ENCODE measurements at places on chromosomes 6 and 20.
A peak's percentile ranks its signal among the peaks of the same experiment; 100 is the strongest.

GRCh38 chr20:46900826-46901225 lies 6.2 kb downstream of the EYA2 start:
- no peak for DNase-seq

GRCh38 chr6:42532038-42532669 lies 31.7 kb upstream of the UBR2 start:
- peak; percentile 68 for DNase-seq

- DNase-seq: no peak
Observed at GRCh38 chr6:165268987-165269386, 40.4 kb downstream of the C6orf118 start.

DNA sequence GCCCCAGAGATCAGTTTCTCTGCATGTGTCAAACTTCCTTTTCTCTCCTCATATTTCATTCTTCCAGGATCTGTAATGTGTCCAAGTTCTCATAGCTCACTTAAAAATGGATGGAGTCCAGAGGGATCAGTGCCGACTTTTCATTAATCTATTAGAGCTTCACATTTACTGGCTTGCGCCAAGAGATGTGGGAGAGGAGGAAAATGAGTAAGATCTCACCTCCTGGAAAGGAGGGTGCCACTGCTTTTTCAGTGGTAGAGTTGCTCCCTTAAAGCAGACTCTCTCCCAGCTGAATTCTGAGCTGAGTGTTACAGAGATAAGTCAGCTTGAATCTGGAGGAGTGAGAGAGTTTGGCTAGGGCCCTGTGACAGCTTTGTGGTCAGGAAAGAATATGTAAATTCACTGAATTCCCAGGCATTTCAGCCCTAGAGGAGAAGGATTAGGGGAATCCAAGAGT lies 175.9 kb downstream of the SOX4 start:
- DNase-seq: no peak

GRCh38 chr20:60349418-60349817 lies 391.2 kb downstream of the CDH26 start:
- no peak for DNase-seq

- no peak for DNase-seq
Observed at GRCh38 chr20:9518576-9519175, 4.3 kb downstream of the LAMP5 start.

- no peak for DNase-seq
Observed at GRCh38 chr20:45649312-45649863, 18.3 kb upstream of the WFDC9 start.

GRCh38 chr6:113819169-113819830 lies 37.8 kb upstream of the MARCKS start:
- DNase-seq: no peak

GRCh38 chr20:32438331-32438858 lies 80.3 kb downstream of the ASXL1 start:
- DNase-seq: no peak

DNA sequence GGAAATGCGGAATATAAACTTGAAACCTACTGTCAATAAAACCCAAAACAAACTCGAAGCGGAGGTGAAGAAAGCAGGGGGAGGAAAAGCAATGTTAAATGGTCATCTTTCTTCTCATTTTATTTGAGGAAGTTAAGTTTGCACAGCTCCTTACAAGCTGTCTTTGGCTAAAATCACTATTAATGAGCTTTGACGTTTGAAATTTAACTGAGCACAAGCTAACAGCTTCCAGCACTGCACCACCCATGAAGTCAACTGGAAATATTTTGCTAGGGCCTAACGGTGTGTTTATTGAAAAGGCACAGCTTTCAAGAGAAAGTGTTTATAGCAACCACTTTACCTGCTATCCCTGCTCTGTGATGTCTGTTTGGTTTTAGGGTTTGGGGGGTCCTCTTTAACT lies 103.8 kb downstream of the PKHD1 start:
- DNase-seq: no peak

DNA sequence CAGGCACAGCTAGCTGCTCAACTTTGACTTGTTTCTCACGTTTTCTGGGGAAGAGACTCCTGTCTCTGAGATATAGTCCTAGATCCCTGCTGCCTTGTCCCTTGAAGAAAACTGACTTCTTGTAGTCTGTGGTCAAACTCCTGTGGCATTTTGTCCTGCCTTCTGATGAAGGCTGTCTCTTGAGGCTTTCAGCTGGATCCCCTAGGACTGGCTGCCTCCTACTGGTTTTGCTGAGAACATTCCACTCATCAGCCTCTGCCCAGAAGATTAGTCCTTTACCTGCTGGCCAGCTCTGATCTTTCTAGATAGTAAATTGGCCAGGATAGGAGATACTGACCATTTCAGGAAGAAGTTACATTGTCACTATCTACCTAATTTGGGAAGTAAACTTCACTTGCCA lies 71.9 kb upstream of the CNR1 start:
- peak; percentile 37 for DNase-seq

- DNase-seq: no peak
Observed at GRCh38 chr6:24419526-24419925, 16.8 kb downstream of the MRS2 start.

GRCh38 chr20:17810062-17810631 lies 110.4 kb downstream of the BANF2 start:
- no peak for DNase-seq

DNA sequence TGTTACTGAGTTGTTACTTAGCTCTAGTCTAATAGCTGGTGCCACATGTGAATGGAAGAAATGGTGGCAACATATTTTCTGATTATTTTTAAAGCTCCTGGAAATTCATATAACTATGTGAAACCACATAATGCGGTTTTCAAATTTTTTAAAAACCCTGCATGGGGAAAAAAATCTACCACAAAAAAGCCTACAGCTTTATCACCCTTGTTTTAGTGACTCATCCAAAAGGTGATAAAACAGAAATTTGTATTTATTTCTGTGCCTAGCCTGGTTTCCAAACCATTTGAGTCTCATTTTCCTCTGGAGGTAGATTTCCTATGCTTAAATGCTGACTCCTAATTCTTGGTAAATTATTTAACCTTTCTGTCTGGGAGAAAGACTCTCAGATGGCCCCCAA lies 5.4 kb upstream of the FBXO30 start:
- DNase-seq: no peak

DNA sequence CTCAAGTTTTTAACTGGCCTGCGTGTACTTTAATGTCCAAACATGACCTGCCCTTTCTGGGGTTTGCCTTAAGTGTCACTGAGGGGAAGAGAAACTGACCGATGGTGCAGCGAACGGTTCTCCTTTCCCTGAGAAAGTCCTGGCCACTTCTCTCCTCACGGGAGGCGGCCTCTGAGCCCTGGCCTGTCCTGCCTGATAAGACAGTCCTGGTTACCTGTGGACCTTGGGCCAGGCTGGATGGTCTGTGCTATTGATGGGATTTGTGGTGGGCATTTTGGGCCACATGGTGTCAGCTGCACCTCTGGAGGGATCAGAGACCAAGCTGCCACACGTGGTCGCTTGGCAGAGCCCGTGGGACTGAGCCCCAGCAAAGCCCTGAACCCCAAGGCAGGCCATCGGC lies 11.6 kb upstream of the NTSR1 start:
- no peak for DNase-seq

DNA sequence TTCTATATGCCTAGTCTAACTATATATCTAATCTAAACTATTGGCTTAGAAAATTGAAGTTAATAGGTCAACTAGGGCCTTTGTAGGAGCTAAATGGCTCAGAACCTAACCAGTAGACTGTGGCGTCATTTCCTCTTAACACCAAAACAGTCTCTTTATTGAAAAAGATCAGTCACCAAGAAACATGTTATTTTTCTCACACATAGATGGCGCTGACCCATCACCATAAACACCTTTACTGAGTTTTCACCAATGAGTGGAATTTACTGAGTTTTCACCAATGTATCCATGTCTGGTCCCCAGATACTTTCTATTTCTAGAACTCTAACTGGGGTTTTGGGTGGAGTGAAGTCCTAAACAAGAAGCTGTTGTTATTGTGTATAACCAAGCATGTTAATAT lies 636.0 kb downstream of the BCKDHB start:
- DNase-seq: peak; percentile 62

DNA sequence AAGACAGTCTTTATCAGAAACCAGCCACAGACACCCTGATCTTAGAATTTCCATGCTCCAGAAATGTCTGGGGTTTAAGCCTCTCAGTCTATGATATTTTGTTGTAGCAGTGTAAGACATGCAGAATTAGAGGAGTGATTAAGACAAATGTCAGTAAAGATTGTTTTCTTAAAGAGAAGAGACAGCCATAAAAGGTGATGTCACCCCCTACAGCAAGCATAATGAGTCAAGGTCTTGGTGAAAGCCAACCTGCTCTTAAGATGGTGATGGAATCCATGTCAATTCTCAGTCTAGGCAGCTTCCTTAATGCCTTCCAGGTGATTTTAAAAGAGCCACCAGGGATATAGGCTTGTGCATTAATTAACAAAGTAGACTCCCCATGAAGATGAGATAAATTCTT lies 849.9 kb upstream of the EPHA7 start:
- DNase-seq: no peak

- DNase-seq: peak; percentile 78
Observed at GRCh38 chr6:28981833-28982475, 23.2 kb downstream of the ZNF311 start.

DNA sequence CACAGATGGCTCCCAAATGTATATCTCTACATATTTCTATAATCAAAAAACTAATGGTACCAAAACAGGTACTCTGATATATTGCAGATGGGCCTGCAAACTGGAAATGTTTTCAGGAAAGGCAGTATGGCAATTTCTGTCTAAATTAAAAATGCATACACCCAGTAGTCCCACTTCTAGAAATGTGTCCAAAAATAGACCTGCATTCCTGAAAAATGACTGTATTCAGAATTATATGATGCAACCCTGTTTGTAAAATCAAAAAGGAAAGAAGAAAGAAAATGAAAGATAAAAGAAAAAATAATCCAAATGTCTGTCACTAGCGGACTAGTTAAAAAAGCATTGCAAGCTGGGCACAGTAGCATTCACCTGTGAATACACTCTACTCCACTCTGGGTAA lies 12.9 kb upstream of the MICB start:
- no peak for DNase-seq

DNA sequence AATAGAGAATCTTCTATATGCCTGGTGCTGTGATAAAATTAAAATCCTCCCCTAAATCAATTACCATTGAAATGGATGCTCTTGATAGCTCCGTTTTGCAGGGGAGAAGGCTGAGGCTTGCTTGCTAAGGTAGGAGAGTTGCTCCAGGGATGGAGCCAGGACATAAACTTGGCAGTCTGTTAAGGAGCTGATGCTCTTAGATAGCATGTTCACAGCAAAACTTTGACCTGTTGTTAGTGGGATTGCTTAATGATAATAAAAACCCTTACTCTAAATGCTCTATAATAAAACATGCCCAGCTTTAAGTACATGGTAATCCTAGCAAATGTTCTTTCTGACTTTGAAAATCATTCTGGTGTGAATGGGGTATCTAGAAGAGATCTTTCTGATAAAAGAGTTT lies 228.4 kb upstream of the JAG1 start:
- no peak for DNase-seq

- DNase-seq: no peak
Observed at GRCh38 chr20:39298121-39298520, 336.0 kb downstream of the DHX35 start.

DNA sequence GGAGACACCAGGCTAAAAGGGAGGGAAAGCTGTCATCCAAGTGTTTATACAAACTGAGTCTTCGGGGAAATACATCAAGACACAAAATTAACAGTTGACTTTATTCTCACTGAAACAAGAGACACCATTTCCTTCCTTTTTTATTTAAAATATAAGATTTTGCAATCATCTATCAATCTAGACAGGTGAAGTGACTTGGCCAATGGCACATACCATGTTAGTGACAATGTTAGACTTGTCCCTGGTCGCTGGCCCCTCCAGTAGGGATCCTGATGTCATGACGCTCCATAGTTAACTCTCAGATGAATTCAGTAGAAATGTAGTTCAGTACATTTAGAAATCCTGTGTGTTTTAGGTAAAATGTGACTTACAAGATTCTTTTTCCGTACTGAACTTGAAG lies 2.9 kb downstream of the SASH1 start:
- DNase-seq: no peak

- no peak for DNase-seq
Observed at GRCh38 chr6:142550310-142551063, 248.7 kb downstream of the ADGRG6 start.

- peak; percentile 77 for DNase-seq
Observed at GRCh38 chr6:113909224-113909856, 52.2 kb downstream of the MARCKS start.

DNA sequence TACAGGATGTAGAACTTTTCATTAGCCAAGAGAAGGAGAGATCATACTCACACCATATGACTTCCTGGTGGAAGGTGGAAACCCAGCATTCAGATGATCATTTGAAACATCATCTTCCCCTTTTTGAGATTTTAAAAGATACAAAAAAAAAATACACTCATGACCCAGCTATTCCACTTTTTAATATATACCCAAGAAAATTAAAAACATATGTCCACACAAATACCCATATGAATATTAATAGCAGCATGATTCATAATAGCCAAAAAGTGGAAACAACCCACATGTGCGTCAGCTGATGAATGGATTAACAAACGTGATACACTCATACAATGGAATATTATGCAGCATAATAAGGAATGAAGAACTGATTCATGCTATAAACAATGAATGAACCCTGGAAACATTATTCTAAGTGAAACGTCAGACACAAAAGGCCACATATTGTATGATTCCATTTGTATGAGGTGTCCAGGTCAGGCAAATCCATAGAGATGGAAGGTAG lies 130.0 kb upstream of the SGK1 start:
- no peak for DNase-seq

DNA sequence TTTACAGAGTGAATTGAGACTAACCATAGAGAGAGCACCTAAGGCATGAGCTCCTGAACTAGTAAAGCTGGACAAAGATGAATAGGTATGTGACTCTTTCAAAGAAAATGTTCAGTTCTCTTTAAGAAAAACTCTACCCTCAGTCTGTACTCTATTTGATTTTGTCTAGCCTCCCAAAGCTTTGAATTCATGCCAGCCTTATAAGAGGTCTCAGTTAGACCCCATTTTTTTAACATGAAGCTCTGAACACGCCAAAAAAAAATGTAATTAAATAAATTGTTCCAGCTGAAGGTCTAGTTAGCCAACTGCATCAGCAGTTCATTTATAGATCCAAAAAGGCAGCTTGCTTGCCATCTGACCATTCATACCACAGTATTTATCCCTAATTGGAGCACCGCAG lies 71.6 kb downstream of the COL9A1 start:
- DNase-seq: no peak

Measured in Kasumi-1 (cell line).